ENCODE measurements at places on chromosomes 7 and 10.

- DNase-seq: no peak
Observed at GRCh38 chr7:92881091-92881485, 44.7 kb upstream of the CDK6 start.

- no peak for DNase-seq
Observed at GRCh38 chr10:75643405-75643804, 212.0 kb downstream of the LRMDA start.

DNA sequence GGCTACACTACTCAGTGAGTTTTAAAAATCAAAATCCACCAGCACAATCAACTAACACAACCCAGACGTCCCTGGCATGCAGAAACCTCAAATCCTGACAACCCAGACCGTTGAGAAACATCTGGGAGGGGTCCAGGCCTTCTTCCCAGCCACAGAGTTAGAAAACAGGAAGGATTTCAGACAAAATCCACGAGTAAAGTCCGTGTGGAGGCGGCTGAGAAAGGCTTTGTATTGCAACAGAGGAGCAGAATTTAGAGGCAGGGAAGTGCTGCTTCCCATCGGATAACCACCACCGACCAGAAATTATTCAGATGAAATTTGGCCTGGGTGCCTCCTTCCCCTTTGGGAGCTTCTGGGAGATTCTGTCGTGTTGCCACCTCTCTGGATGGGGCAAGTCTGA is 61.5 kb downstream of the TNS3 start:
- DNase-seq: no peak

DNA sequence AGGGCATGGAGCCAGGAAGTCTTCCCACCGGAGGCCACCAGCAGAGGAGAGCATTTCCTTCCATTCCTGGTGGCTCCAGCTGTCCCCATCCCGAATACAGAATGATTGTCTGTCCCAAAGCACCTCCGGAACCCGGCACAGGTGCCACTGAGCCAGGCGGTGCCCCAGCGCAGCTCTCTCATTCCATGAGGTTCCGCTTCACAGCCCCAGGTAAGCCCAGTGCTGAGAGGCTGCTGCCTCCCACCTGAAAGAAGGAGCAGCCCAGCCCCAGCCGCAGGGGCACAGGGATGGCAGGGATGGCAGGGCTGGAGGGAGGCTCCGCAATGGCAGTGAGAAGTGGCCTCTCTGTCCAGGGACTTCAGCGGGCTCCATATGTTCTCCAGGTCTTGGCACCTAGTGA is 162.1 kb upstream of the TCERG1L start:
- no peak for DNase-seq

DNA sequence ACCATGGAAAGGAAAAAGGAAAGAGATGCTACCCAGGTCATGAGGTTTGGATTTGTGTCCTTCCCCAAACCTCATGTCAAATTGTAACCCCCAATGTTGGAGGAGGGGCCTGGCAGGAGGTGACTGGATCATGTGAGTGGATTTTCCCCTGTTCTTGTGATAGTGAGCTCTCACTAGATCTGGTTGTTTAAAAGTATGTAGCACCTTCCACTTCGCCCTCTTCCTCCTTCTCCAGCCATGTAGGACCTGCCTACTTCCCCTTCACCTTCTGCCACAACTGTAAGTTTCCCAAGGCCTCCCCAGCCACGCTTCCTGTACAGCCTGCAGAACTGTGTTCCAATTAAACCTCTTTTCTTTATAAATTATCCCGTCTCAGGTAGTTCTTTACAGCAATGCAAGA is 113.9 kb downstream of the FAM107B start:
- DNase-seq: no peak

DNA sequence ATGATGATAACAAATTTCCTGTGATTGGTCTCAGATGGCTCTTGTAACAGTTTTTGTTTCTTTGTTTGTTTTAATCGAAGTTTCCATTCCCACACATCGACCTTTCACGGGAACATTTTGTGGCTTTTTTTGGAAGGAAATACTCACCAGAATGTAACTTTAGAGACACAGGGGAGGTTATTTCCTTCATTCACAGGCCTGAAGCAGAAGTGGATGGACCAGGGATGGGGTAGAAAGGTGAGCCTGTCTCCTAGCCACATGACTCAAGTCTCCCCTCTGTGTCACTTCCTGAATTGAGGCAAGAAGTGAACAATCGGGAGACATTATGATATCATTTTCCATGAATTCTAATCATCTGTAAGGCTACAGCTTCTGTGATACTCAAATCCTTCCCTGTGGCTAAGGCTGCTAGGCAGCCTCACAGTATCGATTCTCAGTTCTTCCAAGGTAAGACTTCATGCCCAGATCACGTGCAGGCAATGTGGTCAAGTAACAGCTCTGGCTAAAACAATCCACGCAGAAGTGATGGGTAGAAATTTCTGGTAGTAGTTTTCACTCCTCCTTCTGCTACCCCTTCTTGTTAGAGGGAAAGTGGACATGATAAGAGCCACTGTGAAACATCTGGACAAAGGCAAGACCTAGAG is 203.9 kb upstream of the NEBL start:
- no peak for DNase-seq

DNA sequence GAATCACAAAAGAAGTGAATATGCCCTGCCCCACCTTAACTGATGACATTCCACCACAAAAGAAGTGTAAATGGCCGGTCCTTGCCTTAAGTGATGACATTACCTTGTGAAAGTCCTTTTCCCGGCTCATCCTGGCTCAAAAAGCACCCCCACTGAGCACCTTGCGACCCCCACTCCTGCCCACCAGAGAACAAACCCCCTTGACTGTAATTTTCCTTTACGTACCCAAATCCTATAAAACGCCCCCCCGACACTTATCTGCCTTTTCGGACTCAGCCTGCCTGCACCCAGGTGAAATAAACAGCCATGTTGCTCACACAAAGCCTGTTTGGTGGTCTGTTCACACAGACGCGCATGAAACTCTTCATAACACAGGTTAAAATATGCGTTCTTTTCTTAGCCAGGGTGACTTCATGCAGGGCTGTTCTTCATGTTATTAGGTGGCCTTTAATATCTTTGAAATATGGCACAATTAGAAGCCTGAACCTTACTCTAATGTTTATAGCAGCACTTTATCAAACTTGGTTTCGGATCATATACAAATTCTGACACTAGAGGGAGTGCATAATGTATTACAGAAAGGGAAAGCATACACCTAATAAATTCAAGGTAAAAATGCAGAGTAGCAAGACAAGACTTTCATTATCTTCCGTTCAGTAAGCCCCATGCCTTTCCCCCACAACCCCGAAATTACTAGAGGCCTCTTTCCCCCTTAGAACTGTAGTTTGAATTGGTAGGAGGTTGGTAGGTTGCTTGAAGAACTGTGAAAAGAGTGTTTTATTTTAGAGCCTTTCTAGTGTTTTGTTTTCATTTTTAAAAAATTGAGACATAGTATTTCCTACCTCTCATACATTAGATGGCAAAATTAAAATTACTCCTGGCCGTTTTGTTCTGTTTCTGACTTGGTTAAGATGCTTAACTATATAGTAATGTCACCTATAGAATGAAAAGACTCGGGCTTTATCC is 117.9 kb downstream of the NPY start:
- DNase-seq: no peak

GRCh38 chr10:62651341-62651740 is 153.2 kb upstream of the ADO start:
- DNase-seq: no peak

- DNase-seq: no peak
Observed at GRCh38 chr7:127690806-127691205, 38.8 kb downstream of the SND1 start.

DNA sequence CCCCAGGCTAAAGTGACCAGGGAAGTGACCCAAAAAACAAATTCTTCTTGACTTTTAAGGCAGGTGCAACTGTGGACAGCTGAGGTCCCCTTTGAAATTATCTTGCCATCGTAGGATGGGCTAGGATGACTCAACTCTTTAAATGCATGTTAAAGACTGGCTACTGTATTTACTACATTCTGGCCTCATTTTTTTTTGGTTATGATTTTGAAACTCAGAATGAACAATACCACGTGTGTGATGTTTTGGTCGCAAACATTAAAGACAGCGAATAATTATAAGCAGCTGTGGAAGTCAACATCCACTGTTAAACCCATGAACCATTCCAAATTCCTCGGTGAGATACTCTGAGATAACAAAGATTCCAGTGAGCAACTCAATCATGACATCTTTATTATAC is 1.2 kb upstream of the SLC13A4 start:
- no peak for DNase-seq

DNA sequence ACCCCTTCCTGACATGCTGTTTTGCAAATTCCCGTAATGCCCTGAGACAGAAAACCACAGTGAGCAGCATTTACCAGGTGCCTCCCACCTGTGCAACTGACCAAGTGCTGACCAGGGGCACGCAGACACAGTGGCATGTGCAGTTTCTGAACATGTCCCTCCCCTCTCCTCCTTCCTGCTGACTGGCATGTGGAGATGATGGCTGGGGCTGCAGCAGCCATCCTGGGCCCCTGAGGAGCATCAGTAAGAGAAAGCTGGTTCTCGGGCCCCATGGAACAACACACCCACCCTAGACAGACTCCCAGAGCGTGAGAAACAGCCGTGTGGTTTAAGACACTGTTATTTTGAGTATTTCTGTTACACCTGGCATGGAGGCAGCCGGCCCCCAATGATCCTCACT is 66.2 kb upstream of the PDGFA start:
- no peak for DNase-seq

DNA sequence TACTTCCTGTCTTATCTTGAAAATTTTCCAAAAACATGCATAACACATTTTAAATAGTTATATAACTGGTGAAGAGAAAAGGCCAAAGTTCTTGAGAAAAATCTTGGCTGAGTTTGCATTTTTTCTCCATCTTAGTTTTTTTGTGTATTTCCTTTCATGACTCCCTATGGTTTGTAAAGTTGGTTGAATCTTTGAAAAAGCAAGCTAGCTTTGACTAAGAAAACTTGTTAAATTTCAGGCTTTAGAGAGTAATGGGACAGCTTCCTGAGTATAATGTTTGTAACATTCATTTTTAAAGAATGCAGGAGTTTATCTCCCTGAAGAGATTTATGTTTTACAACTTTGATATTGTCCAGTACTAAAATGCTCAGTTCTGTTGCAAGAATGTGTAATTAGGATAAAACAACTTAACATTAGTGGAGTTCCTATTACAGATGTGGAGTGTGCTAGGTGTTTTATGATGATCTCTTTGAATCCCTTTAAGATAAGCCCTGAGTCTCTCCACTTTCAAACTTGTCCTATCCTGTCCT is 11.1 kb upstream of the HERPUD2 start:
- DNase-seq: no peak

GRCh38 chr10:62742536-62743061 is 61.9 kb upstream of the ADO start:
- no peak for DNase-seq

- peak; percentile 59 for DNase-seq
Observed at GRCh38 chr10:104127411-104127810, 5.4 kb downstream of the SFR1 start.

DNA sequence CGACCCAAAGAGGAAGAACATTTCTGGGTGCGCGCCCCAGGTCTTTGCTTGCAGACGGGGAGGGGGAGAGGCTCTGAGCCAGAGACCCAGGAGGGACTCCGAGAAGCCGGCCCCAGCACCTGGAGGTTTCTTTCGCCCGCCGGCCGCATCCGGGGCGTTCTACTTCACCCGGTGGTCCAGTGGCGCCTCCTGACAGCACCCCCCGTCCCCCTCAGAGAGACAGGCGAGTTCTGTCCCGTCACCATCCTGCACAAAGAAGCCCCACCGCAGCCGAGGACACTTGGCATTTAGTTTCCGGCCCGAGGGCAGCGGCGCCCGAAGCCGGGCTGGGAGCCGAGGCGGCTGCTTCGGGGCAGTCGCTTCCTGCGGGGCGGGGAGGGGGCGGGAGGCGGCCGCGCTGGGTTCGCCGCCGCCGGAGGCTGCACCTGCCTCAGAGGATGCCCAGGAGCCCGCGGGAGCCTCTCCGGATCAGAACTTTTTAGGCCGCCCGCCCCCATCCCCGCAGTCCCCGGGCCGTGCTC is at the start of gene TMEM178B:
TSS of gene TMEM178B (plus strand) at position 424 of the 521 bp plus-strand sequence.
- DNase-seq: no peak

DNA sequence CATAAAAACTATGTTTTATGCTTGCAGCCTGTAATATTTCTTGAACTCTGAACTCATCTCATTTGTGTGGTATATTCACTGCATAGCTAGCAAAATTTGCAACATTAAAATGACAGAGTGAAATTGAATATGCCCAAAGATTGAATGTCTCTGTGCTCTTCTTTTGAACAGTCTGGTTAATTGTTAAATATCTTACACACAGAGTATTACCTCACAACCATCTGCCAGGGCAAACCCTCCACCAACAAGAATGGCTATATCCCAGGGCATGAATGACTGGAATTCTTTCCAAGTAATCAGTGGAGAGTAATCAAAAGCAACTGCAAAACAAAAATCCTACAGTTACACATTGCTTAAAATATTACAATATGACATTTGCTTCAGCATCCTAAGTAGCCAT is 76.9 kb downstream of the SLC13A1 start:
- no peak for DNase-seq

DNA sequence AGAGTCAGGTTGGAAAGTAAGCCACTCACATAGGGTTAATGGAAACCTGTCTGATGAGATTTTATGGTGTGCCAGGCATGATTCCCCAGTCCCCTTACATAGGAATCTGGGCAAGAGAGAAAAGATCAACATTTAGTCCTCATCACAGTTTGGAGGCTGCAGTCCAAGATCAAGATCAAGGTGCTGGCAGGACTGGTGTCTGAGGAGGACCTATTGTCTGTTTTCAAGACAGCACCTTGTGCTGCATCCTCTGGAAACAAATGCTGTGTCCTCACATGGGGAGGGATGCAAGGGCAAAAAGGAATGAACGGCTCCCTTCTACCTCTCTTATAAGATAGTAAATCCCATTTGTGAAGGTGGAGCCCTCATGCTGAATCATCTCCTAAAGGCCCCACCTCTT is 244.8 kb upstream of the GALNT17 start:
- DNase-seq: no peak

GRCh38 chr7:141660259-141660658 is 41.7 kb downstream of the DENND11 start:
- peak; percentile 17 for DNase-seq

DNA sequence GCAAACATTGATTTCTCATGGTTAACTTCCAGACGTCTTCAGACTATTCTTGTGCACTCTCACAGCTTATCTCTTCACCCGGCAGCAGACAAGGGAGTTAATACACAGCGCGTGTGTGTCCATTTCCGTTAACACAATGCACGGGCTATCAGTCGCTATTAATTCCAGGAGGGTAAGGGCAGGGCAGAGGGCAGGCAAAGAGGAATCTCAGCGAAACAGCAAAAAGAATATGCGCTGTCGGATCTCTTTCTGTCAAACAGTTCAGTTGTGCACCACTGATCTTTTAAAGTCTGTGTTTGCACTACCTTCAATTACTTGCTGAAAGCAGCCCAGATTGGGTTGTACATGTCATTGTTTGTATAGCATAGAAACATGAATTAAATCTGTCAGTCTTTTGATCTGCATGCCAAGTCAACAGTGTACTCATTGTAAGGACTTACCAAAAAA is 41.1 kb upstream of the CABCOCO1 start:
- no peak for DNase-seq

Data from hematopoietic multipotent progenitor cell treated with erythropoietin and hydrocortisone succinate and interleukin-3 and kit ligand, for 17 days (in vitro differentiated cells).